ENCODE measurements at places on chromosomes 7 and 10.

DNA sequence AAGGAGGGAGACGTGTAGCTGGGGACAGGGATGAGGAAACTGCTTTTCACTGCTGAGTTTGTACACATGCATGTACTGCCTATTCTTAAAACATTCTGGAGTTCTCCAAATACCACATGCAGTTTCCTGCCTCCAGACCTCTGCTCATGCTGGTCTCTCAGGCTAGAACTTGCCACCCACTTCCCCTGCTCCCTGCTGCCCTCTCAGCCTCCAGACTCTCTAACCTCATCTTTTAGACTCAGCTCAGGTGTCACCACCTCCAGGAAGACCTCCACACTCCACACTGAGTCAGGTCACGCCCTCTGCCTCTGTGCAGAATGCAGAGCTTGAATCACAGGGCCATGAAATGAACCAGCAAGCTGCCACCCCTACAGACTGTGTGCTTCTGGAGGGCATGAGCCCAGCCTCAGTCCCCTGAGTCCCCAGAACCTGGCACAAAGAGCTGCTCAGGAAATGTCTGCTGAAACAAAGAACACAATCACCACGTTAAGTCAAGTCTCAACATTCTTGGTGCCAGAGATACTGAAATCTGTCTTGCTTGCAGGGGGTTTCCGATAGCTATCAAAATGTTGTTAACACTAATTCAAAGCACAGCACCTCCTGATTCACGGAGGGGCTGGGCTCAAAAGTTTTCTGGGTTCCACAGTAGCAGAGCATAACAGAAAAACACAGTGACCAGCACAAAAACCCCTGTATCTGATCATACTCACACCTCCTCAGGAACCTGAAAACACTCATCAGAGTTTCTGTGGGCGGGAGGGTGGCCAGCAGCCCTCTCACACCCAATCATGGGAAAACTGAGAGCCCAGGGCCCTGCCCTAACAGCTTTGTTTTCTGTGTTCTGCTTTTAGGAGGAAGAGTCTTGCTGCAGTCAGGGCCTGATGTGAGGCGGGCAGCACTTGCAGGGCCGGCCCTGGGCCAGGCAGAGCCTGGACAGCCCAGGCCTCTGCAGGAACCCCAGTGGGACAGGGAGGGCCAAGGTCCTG lies 21.1 kb downstream of the FAM53B start:
- no peak for DNase-seq

- no peak for DNase-seq
These were observed 10.3 kb downstream of the GRID1 start for GRCh38 chr10:86356296-86356695.

- no peak for DNase-seq
These were observed 420 bp upstream of the MINPP1 start for GRCh38 chr10:87504307-87504639.

DNA sequence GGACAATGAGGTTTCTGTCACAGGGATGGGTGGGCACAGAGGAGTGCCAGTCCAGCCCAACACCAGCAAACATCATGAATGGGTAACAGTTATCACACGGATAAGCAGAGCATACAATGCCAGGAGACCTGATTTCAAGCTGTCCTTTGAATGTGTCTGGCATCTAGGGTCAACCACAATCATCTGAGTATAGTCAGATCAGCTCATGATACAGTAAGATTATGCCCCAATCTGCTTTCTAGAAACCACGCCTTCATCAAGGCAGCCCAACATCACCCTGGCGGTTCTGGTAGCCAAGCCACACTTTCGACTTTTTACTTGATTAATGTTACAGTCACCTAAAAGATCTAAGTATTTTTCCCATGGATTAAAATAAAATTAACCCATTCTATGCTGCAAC lies 10.5 kb downstream of the FAM171A1 start:
- no peak for DNase-seq

- DNase-seq = no peak
These were observed 869 bp upstream of the TBX20 start for GRCh38 chr7:35254496-35255442.

GRCh38 chr7:29039821-29040578 lies 81.9 kb upstream of the TRIL start:
- no peak for DNase-seq

GRCh38 chr7:44434201-44434600 lies 56.3 kb downstream of the NUDCD3 start:
- DNase-seq = no peak

DNA sequence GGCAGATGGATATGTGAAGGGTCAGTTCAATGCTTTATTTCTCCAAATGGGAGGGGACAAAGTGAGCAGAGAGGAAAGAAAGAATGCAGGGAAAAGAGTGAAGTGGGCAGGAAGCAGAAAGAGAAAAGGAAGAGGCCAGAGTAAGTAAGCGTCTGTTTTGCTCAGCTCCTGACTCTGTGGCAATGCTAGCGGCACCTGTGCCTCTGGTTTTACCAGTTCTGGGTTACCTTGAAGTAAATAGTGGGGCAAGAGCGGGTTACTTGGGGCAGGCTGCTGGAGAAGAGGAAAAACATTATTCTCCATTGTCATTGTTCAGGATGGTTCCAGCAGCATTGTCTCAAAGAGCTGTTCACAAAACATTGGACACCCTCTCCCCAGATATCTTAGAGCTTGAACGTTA lies 1.9 kb downstream of the TAS2R40 start:
- no peak for DNase-seq

- DNase-seq = no peak
These were observed at the start of gene CFTR for GRCh38 chr7:117479225-117480054. TSS of gene CFTR (plus strand) at chr7:117480025. CDS start at chr7:117480095, 70 bp downstream.

- no peak for DNase-seq
These were observed 25.9 kb downstream of the FOXK1 start for GRCh38 chr7:4707980-4708411.

GRCh38 chr7:38542156-38542555 lies 89.0 kb downstream of the AMPH start:
- no peak for DNase-seq

- DNase-seq = no peak
These were observed 26.9 kb upstream of the TPK1 start for GRCh38 chr7:144862612-144863319.

DNA sequence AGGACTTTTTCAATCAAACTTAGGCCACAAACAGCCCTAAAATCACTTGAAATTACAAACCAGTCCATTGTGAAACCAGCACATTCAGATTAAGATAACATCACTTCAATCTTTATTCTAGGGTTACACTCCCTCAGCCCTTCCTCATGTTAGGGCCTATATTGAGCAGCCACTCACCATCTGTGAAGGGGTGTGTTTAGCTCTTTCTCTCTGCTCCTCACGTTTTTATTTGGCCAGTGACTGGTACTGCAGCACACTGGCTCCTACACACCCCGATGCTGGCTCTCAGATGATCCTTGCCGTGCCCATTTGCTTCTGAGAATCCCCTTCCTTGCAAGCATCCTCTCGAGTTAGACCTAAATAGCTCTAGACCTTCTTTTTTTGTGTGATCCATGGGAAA lies 604.5 kb downstream of the INHBA start:
- no peak for DNase-seq

DNA sequence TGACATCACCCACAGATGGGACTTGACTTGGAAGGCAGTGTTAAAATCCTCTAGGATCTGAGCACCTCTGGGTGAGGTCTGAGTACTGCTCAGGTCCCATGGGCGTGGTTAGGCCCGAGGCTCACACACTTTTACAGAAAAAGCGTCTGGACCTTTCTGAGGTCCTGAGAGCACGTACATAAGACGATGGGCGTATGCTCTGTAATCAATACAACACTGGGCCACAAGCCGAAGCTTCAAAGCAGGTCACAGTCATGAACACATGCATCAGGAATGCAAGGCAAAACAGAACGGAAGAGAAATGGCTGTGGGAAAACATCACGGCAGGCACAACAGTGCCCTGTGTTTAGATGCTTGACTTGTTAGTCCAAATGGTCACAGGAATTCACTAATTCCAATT lies 112.2 kb downstream of the LARP4B start:
- no peak for DNase-seq

DNA sequence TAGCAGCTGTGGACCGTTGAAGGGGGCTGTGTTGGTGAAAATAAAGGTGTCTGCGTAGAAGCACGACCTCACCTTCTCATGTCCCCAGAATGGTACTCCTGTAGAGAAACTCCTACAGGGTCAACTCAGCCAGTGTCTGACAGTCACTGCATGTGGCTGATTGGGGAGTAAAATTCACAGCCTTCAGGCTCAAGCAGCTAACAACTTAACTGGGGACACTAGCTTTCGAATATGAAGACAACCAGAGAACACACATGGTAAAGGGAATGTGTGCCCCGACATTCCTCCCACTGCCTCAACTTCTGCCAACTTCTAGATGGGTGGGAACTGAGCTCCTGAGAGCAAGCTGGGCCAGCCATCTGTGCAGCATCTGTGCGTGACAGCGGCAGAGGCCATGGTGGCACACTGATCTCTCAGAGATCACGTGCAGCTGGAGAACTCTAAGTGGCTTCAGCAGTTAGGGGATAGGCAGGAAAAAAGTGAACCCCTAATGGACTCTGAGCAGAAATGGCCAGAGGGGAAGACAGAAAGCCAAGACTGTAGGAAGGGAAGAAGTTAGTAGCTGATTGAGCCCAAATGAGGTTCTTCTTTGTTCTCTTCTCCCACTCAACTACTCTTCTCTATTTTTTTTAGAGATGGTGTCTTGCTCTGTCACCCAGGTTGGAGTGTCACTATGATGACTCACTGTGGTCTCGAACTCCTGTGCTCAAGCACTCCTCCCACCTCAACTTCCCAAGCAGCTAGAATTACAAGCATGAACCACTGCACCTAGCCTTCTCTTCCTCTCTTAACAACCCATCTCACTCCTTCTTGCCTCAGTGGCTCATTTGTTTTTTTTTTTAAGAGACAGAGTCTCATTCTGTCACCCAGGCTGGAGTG lies 280.8 kb downstream of the ZEB1 start:
- DNase-seq = no peak

DNA sequence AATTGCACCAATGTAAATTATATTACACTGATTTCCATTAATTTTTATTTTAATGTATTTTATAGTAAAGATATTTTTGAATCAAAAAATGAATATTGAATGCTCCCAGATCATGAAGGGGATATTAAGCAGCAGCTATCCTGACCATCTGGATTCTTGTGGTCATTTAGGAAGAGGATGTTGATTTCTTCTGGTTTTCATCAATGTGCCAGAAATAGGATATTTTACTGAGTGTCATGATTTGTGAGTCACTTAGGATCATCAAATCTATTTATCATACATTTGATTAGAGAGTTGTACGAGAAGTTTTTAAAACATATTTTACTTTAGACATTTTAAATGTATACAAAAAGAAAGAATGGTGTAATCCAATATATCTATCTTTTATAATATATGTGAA lies 366.3 kb upstream of the CHRM2 start:
- no peak for DNase-seq

DNA sequence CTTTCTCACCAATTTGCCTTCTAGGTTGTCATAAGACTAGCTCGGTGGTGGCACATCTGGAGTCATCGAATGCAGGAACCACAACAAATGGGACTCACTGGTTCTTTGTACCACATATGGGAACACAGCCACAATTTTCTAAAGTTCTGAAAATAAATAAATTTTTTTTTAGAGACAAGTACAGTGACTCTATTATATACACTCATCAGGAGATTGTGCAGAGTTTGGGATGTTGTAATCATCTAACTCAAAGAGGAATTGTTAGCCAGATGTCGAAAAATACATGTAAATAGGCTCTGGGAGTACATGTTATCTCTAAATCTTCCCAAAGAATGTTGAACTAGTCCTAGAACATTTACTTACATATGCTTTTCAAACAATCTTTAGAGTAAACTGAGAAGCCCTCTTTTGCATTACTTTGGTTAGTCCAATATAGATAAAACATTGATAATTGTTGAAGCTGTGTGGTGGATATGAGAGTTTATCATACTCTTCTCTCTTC lies 19.6 kb upstream of the SEPTIN7 start:
- no peak for DNase-seq

- DNase-seq = peak; percentile 98
These were observed 4.3 kb downstream of the DAGLB start for GRCh38 chr7:6443372-6443941.

- no peak for DNase-seq
These were observed 43.3 kb upstream of the ELN start for GRCh38 chr7:73984481-73985205.

DNA sequence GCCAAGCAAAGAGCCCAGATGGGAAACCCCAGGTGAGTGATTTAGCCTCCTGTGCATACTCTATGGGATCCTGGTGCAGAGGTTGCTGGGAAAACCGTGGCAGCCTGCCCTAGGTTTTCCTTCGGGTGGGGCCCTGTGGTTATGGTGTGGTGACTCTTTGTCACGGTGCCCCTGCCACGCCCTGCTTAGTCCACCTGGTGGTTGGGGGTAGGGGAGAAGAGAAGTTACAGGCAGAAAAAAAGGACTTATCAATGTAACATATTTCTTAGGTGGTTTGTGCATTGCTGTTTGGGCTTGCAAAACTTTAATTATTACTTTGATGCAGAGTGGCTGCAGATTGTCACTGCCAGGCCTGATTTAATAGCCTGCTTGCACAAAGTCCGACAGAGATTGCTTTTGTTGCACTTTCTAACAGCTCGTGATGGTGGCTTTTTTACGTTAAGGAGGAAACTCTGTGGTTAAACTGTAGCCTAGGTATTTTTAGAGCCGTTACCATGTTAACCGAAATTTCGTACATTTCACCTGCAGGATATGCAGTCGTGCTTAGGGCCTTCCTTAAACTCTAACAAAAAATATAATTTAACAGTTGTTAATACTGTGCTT lies 197.4 kb downstream of the RNLS start:
- DNase-seq = peak; percentile 62

- peak; percentile 80 for DNase-seq
These were observed 487.7 kb downstream of the TYW1 start for GRCh38 chr7:67484244-67484751.

DNA sequence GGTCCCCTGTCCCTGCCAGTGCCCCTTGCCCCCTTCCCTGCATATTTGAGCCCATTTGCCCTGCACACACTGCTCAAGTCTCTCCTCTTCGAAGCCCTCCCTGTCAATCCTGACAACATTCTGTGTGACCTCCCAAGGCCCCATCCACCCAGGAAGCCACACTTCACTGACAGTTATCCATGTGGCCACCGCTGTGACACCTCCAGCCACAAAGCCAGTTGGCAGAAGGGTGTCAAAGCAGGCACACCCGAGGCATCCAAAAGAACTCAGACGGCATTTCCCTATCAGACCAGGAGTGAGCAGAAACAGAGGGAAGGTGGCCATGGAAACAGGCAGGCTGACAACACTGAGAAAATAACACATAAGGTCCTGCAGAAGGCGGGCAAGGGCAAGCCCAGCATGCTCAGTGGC lies 4.6 kb downstream of the POLM start:
- no peak for DNase-seq

GRCh38 chr10:47109906-47110305 lies 190.1 kb upstream of the GDF10 start:
- no peak for DNase-seq

GRCh38 chr7:3013975-3014792 lies 29.5 kb downstream of the CARD11 start:
- DNase-seq = no peak

GRCh38 chr7:142602183-142602582 lies 147.1 kb upstream of the PRSS1 start:
- no peak for DNase-seq
